ENCODE measurements at places on chromosomes 7 and 10.
A peak's percentile ranks its signal among the peaks of the same experiment; 100 is the strongest.

- DNase-seq, result peak; percentile 54
Measured at GRCh38 chr10:91694170-91694794, 61.4 kb upstream of the PPP1R3C start.

DNA sequence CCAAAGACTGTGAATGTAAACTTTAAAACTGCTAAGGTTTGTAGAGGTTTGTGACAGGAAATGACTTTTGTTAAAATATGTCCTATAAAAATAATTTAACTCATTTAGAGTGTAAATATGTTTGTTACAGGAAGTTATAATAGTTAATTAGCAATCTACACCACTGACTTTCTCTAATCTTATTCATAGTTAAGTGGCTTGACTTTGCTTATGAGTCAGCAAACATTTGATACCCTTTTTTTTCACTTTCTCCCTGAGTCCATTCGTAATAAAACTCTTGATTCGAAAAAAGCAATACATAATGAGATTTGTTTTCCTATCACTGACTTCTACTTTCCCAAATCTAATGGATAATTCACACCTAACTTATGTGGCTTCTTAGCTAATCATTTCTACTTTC is 317.7 kb upstream of the SEMA3C start:
- no peak for DNase-seq

DNA sequence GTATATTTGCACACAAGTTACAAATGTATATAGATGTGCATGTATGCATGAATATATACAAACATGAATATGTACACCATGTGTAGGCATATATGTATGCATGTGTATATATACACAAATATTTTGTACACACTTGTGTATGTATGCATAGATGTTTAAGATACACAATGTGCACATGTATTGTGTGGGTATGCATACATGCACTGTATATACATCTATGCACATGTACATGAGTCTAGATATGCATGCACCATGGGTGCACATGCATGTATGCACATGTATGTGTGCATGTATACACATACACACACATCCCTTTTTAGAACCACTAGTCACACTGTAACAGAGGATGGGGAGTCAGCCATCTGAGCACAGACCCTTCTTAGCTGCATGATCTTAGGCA is 249.4 kb downstream of the COBL start:
- DNase-seq, result no peak

- DNase-seq, result no peak
Measured at GRCh38 chr7:108292541-108292940, 162.4 kb upstream of the LAMB4 start.

DNA sequence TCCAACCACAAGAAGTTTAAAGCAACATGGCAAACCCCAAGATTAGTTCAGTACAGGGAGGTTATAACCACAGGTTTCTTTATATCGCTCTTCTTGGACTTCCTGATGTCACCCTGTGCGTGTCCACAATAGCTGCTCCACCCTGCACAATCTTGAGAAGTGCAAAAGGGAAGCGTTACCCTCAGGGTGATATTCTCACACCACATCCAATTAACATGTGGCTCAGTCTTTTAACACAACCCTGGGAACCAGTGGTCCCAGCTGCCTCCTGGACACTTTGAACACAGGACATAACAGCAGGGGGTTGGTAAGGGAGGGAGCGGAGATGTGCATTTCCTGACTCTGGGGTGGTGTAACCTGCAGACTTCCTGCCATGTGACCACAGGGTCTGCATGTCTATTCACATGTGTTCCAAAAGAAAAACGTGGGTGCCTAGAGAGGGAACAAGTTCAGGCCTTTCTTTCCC is 64.6 kb downstream of the GSAP start:
- peak; percentile 37 for DNase-seq

GRCh38 chr7:87060288-87060537 is 759 bp upstream of the ELAPOR2 start:
- no peak for DNase-seq

DNA sequence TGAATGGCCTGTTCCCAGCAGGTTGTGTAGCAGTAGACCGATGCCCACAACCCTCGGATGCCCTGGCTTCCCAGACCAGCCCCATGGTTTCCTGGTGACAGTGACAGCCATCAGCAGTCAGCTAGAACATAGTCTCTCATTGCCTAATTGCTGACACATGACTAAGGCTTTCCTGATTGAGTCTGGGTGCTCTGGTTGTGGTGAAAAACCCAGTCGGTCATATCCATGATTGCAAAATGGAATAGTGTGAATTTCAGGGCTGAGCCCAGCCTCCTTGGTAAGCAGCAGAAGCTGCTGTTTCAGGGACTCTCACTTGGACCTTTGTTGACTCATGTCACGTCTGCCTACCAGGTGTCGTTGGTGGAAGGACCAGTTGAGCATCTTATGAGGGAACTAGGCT is 36.6 kb downstream of the POR start:
- DNase-seq, result peak; percentile 97

GRCh38 chr7:5598769-5599371 is 175.2 kb upstream of the TNRC18 start:
- peak; percentile 33 for DNase-seq

DNA sequence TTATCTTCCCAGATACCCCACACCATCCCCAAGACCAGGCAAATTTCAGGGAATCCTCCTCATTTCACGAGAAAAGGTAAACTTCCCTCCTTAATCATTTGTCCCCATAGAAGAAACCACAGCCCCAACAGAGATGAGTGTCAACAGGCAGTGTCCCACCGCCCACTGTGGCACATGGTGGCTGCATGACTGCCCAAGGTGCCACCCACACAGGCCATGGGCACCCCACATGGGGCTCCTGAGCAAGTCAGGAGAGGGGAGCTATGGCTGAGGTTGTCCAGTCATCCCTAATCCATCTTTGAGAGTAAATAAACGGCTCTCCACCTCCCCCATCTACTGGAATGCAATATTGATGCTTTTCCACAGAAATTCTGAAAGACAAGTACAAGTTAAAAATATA is 44.1 kb downstream of the ANTXRL start:
- DNase-seq, result peak; percentile 28

DNA sequence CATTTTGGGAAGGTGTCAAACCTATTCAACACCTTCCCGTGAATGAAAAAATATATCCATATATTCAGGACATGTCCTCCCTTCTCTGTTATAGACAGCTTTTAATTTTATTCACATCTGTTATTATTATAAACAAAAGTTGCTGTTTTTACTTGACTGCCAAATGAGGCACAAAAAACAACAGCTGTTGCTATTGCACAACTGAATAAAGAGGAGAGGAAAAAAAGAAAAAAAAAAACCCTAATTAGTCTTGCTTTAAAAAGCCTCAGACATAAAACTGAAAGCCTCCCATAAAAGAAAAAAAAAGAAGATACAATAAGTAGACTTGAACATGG is 153.4 kb downstream of the BMPER start:
- no peak for DNase-seq

DNA sequence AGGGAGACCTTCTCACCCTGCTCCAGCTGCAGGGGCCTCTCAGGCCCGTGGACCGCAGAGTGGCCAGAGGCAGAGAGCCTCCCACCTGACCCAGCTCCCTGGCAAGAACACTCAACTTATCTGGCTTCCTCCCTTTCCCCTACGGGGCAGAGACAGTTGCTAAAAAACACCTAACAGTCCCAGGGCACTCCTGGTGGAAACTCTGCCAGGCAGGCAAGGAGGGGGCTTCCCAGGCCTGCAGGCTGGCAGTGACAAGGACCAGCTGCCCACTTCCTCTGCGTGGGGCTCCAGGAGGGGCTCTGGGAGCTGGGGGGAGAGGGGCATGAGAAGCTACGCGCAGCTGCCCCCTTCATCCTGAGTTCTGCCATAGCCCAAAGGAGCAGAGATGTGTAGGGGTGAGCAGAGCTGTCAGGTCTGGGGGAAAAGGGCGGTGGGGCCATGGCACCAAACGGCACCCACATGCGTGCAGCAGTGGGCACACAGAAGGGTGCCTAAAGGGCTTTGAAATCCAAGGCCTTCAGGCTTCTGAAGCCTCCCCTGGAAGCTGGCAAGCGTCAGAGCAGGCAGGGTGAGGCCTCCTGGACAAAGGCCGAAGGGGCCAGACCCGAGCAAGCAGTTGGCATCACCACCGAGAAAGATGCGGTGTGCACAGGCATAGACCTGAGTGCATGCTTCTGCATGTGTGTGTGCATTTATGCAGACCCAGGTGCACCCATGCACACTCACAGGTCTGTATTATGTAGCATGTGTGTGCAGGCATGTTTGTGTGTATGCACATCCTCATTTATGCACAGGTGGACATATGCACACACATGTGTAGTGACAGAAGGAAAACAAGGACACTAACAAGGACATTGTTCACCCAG is 14.4 kb downstream of the SPOCK2 start:
- DNase-seq, result no peak

- DNase-seq, result peak; percentile 34
Measured at GRCh38 chr7:87058744-87059524, 520 bp downstream of the ELAPOR2 start.

DNA sequence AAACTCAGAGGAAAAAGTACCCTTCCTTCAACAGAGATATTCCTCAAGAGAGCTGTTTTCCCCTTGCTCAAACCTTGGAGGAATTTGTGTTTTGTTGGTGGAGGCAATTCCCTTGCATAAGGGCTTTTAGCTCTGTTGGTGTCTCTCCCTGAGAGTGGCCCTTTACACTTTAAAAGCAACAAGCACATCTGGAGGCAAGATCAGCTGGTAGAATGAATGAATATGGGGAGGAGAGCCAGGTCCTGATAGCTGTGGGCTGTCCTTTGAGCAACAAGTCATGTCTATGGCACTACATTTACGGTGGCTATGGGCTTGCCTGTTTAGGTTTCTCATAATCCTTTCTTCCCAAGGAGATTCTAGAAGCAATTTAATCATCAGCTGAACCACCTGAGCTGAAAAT is 384.0 kb downstream of the SORCS3 start:
- no peak for DNase-seq
